AG08396 (cell line): ENCODE measurements at places on chromosomes 3 and 15.

GRCh38 chr3:105907777-105908176 is 39.0 kb upstream of the CBLB start:
- no peak for DNase-seq

- DNase-seq: no peak
Observed at GRCh38 chr3:38576526-38577370, 72.7 kb downstream of the SCN5A start.

- no peak for DNase-seq
Observed at GRCh38 chr3:192919901-192920300, 2.2 kb upstream of the MB21D2 start.

DNA sequence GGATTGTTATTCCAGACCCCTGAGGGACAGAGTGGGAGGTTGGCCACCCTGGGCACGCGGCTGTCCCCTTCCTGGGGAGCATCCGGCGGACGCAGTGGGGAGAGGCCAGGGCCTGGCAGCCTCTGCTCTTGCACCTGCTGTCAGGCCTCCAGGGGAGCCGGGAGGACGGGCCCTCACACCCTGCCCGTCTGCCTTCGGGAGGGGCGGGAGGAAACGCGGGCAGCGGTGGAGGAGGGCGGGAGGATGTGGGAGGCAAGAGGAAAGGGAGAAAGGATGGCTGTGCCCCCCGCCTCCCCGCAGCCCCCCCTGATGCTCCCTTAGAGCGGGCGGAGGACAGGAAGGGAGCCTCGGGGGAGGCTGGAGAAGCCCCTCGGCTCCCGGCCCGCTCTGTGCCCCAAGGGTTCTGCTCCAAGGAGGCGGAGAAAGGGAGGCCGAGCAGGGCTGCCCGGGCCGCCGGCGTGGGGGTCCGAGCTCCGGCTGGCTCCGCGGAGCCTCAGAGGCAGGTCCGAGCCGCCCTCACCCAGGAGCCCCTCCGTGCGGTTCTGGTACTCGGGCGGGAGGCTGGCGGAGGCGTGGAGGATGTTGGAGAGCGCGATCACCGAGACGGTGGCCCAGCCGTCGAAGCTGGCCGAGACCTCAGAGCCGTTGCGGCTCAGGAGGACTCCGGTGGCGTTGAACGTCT is 40.9 kb downstream of the MUC20 start:
- no peak for DNase-seq

GRCh38 chr3:129554356-129555152 is 11.6 kb downstream of the H1-8 start:
- DNase-seq: no peak

DNA sequence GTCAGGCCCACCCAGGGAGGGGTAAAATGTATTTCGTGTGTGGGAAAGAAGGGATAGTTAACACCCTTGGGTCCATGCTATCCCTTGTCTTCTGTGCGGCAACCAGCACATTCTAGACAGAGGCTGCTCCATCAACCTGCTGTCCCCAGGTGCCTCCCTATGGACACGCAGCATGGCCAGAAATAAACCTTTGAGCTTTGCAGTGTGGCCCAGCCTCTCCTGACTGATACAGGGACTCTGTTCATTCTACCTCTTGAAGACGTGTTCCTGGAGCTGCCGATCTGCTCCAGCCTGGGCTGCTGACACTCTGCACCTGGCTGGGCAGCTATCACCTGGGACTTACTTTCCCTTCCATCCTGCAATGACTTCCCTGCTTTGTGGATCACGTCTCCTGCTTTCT is 4.1 kb upstream of the KLF13 start:
- no peak for DNase-seq

- DNase-seq: no peak
Observed at GRCh38 chr15:98771541-98771940, 123.2 kb downstream of the IGF1R start.

- no peak for DNase-seq
Observed at GRCh38 chr3:186421946-186422345, 59.9 kb upstream of the DGKG start.

- DNase-seq: peak; percentile 66
Observed at GRCh38 chr3:36677331-36678007, 86.9 kb downstream of the DCLK3 start.

GRCh38 chr3:160837394-160837980 is 81.5 kb downstream of the PPM1L start:
- no peak for DNase-seq

- no peak for DNase-seq
Observed at GRCh38 chr3:102299125-102299877, 135.5 kb upstream of the ZPLD1 start.

DNA sequence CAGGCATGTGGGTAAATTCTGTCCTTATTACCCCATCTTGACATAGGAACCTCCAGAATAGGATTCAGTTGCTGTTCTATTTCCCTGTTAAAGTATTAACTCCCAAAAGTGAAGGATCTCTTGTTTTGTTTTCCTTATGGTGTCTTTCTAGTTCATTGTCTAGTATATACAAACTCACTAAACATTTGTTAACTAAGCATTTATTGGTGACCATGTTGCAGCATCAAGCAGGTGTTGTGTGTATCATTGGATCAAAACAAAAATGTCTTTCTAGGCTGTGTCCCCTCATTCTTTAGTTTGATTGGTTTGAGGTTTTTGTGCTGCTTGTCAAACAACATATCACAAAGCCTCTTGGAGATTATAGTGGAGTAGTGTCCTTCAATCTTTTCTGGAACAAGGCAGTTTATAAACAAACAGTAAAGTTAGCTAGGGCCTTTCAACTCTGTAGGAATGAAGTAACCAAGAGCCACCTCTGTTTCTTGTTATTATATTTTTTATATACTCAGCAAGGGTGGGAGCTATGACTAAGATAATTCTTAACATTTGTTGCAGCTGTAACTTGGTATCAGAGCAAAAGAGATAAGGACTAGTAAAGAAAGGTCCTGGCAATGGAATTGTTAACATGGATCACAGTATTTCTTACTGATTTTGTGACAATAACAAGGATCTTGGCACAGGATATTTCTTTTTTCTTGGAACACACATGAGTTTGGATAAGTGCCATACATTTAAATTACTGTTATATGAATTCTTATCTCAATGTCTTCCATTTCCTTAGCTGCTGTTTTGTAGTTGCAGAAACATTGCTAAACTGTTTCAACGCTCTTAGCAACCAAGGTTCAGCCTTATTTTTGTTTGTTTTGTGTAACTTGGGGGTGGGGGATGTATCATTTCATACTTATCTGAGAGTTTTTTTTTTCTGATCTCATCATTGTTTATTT is 49.3 kb downstream of the TMOD3 start:
- no peak for DNase-seq

GRCh38 chr3:40169983-40170382 is 139.5 kb upstream of the EIF1B start:
- no peak for DNase-seq

DNA sequence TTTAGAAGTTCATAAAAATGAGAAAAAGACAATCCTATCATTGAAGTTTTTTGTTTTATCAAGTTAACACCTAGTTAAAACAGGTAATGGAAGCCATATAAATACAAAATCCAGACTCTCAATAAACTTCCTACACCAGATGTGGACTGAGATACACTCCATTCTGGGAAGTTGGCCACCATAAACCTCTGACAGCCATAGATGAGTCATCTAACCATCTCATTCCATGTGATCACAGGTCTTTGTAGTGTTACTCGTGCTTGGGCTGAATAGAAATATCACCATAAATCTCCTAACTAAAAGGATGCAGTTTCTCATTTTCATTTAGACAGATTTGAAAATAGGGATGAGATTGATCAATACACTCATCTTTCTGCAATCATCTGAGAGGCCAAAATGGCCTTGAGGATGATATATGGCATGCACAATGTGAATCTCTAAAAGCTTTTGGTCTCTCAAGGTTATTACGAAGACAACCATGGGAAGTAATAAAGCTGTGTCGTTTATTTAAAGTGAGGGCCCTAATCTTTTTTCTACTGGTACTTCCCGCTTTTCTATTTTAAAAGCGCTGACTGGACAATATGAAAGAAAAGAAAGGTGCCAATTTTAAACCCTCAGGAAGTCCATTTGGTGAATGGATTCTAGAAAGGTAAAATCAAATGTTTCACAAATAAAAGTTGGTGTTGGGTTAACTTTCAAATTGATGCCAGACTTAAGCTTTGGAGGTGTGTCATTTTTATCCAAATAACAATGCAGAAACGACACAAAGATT is 155.5 kb downstream of the POLR2M start:
- DNase-seq: peak; percentile 26

GRCh38 chr15:57376696-57377477 is 582 bp downstream of the CGNL1 start:
- DNase-seq: peak; percentile 29

- no peak for DNase-seq
Observed at GRCh38 chr3:170058127-170058526, 20.3 kb downstream of the GPR160 start.

DNA sequence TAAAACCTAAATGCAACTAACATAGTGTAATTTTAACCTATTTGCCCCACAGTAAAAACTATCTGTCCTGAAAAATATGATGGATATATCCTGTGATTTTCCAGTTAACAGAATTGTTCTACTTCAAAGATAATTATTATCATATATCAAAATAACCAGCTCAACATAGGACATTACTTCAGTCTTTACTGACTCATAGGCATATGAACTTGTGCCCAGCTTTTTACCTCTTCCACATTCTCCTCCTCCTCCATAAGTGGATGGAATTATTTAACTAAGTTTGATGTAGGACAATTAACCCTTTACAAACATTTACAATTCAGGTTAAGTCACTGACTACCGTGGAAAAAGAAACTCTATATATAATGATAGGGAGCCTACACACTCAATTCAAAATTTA is 22.9 kb upstream of the USF3 start:
- DNase-seq: no peak

- no peak for DNase-seq
Observed at GRCh38 chr3:133295199-133295901, 104.5 kb upstream of the BFSP2 start.

DNA sequence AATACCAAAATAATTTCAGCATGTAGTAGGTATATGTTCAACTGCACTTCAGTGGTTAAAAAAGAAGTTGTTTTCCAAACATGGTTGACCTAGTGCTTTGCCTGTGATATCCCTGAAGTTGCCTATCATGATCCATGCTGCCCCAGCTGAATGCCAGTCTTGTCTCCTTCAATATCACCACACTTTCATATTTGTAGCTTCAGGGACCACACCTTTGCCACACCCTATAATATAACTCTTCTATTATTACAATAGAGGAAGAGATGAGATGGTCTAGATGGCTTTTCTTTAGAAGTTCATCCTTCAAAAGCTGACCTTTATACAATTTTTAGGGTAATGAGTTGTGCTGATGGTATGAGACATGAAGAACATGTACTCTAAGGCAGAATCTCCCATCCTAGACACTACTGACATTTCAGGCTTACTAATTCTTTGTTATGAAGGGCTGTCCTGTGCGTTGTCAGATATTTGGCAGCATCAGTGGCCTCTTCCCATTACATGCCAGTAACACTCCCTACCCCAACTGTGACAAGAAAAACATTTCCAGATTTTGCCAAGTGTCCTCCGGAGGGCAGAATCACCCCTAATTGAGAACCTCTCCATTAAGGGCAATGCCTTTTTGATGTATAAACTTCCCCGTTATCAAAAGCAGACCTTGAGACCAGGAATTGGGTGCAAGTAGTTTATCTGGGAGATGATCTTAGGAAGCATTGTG is 76.2 kb upstream of the PLCL2 start:
- DNase-seq: no peak

- no peak for DNase-seq
Observed at GRCh38 chr3:38083871-38084333, 44.9 kb downstream of the DLEC1 start.

DNA sequence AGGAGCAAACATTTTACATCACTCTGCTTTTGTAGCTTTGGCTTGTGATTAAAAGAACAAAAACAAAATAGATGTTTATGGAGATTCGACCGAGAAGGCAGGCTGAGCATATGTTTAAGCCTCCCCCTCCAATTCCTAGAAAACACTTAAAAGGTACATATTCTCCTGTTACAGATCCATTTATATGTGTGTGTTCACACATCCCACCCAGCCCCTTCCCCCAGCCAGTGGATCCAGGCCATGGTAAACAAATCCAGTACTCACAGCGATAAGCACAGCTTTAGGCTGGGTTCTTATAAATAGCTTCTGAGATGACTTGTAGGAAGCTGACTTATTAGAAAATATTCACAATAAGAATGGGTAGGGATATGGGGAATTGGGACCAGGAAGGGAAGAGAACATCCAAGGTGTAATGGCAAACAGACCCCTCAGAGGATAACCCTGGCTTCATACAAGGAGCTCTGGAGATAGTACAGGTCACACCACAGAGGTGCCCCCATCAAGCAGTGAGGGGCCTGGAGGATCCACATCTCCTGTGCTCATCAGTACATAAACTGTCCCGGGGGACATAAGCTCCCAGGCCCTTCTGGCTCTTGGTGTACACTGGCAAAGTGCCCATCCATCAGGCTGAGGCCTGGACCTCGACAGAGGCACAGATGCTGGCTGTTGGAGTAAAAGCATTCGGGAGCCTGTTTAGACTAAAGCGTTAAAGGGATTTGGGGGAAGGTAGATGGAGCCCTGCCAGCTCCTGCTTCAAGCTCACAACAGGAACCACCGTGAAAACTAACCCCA is 70.0 kb upstream of the UBE2E1 start:
- DNase-seq: no peak

- DNase-seq: no peak
Observed at GRCh38 chr3:188362405-188362831, 208.5 kb downstream of the LPP start.

DNA sequence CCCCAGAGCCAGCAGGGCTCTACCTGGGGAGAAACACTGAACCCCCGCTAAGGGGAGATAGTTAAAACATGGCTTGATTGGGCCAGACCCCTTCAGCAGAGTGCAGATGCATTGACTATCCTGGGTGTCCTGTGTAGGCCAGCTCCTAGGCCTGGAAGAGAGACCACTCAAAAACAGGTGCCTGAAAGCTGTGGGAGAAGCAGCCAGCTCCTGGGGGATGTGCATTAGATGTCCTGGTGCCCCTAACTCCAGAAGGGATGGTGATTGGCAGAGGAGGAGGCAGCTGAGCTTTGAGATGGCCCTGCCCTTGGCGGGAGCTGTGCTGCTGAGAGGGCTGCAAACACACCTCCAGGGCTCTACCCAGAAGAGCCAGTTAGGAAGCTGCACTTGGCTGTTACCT is 89.3 kb upstream of the PLXNA1 start:
- DNase-seq: no peak

- no peak for DNase-seq
Observed at GRCh38 chr15:40850576-40851112, 6.8 kb downstream of the SPINT1 start.

DNA sequence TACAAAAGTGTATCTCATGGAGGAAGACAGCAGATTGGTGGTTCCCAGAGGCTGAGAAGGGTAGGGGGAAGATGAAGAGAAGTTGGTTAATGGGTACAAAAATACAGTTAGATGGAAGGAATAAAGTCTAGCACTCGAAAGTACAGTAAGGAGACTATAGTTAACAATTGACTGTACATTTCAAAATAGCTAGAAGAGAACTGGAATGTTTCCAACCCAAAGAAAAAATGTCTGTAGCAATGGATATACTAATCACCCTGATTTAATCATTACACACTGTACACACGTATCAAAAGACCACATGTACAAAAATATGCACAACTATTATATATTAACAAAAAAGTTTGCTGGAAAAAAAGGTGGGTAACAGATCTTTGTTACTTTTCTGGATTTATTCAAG is 57.3 kb downstream of the THRB start:
- no peak for DNase-seq
